Right lobe of liver (tissue), 6 donors: ENCODE measurements at places on chromosomes 11 and 22. TPM values are rescaled to one million over a fixed set of nuclear protein-coding genes. Genes with fewer than 3 reads are reported as not detected.

Gene RASGRP2
- 8.1 TPM for total RNA-seq

Gene GNAZ
- 0.20 TPM for total RNA-seq

Gene P4HA3
- 2.1 TPM for total RNA-seq

Gene DGAT2
- total RNA-seq, result 106 TPM

Gene OR2AG1
- total RNA-seq, result not detected

Gene RAC2
- total RNA-seq, result 6.2 TPM

Gene TMEM191B
- total RNA-seq, result 0.88 TPM

Gene OR51B5
- 0.42 TPM for total RNA-seq

Gene SDHD
- 136 TPM for total RNA-seq

DNA sequence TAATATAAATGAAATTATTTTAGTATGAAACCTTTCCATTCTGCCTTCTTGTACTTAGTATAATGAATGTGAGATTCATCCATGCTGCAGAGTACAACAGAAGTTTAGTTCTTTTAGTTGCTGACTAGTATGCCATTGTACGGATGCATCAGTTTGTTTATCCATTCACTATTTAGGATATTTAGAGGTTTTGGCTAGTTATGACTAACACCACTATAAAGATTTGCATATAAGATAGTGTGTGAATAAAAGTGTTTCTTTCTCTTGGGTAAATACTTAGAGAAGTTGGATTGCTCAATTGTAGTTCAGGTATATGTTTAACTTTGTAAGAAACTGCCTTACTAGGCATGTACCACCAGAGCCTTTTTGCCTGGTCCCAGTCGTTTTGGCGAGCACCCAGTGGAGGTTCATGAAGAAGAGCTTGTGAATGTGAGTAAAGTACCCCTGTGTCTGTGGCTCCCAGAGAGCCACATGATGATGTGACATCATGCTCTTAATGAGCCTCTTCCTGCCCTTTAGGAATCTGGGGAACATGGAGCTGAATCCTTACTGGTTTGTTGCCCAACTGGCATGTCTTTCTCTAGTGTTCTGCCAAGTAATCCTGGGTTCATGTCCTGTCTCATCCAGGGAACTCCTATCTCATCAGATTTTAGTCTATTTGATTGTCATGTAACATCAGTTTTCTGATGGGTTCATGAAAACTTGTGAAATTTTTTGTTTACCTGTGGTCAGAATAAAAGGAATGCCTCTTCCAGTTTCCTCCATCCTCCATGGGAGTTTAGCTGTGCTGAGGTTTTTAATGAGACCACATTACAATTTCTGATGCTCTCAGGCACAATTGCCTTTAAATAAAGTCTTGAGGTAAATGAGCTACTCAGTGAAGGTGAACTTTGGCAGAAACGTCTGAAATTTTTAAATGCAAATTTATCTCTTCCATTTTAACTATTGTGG lies 234.8 kb downstream of the CASP12 start:
- no peak for DNase-seq

- no peak for DNase-seq
Measured at GRCh38 chr11:72141066-72141465, 5.5 kb downstream of the FOLR3 start.

GRCh38 chr11:67611165-67611564 lies 4.4 kb downstream of the NDUFV1 start:
- DNase-seq, result no peak

DNA sequence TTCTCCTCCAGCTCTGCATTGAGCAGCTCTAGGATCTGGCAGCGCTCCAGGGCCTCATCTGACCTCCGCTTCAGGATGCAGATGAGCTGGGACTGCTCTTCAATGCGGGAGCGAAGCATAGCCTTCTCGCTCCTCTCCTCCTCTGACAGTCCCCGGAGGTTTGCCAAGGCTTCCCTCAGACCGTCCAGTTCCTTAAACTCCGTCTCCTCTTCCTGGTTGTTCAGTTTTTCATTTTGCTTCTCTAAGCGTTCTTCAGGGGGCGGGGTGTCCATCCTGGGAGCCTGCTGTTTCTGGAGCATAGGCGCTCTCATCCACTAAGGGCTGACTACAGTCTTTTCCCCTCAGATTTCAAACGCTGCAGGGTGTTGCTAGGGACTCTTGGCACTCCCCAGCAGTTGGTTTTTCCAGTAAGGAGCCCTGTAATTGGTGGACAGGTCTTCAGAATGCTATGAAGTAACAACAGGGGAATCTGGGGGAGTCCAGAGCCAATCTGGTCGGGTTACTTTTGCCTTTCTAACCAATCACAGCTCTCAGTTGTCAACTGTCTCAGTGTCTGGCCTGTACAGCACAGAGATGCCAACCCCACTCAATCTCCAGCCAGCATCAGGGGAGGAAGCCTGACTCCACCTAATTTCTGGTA lies at the start of gene CCDC89:
Gene CCDC89 (minus strand): TSS at position 376 of the 640 bp plus-strand sequence. CDS start 65 bp downstream, at position 311.
- peak; percentile 59 for DNase-seq

DNA sequence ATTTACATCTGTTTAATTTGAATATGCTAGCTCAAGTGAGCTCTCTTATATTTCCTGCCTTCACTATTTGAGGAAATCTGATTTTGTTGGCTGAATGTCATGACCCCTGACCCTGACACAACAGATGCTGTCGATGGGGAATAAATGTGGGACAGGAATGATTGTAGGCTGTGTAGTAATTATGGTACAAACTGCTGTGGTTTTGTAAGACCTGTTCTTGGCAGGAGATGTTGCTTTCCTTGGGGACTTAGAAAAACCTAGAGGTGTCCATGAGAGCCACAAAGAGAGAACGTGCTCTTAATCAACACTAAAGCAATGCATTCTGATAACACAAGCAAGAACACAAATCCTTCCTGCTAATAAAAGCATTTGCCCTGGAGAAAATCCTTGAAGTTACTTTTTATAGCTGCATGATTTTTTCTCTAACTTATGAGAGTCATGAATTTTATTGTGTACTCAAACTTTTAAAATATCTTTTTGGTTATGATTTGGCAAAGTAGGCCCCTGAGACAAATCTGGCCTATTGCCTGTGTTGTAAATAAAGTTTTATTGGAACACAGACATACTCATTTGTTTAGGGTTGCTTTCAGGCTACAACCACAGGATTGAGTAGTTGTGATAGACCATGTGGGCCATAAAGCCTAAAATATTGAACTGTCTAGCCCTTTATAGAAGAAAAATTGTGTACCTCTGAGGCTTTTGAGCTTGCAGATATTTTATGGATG lies 90.2 kb downstream of the DDX10 start:
- DNase-seq, result no peak

DNA sequence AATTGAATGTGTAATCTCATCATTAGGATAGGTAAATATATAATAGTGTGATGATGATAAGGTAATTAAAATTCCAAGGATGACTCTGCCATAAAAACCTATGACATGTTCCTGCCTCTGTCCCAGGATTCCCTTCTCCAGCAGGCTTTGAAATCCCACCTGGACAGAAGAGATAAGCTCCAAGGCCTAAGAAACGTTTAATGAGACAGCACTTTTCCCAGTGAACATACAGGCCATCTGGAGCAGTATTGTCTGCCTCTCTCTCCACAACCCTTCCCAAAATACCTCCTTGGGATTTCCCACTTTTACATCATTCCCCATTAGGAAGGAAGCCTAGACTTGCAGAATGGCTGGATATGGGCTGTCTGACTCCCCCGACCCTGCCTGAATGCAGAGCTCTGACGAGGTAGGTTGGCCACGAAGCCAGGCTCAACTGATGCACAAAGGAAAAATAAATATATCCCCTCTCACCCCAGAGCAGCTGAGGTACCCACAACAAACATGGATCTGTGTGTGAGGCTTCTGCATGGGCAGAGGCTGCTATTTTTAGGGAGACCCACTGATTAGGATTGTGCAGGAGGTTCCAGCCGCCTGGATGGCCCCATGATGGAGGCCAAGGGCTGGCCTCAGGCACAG lies 71.0 kb downstream of the TMPRSS5 start:
- no peak for DNase-seq

DNA sequence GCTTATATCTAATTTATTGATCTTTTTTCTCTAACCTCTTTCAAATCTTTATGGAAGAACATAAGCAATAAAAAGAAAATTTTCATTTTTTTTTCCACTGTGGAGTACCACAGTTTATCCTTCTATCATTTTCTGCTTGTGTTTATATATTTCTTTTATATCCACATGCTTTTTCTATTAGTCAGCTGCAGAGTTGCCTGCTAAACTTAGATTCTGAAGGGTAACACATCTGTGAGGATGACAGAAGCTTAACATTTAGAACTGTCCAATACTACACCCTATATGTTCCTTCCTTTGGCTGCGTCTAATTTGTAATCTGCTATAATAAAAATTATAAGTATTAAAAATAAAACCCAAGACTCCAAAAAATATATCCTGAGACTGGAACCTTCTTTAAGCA lies 20.8 kb downstream of the CCDC90B start:
- DNase-seq, result no peak

DNA sequence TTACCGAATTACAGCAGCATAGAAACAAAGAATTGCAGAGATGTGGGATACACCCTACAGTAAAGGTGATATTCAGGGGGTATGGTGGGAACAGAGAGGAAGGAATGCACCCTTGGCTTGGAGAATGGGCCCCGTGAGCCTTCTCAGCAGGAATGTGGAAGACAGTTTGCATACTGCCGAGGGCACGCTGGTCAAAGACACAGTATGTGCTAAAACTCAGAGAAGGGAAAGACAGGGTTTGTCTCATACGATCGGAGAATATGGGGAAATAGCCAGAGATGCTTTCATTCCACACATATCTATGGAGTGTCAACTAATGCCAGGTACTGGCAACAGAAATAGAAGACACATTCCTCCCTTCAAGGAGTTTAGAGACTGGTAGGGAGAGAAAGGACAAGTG lies 36.9 kb downstream of the UBASH3B start:
- DNase-seq, result no peak

GRCh38 chr11:10443152-10443551 lies 11.9 kb upstream of the AMPD3 start:
- no peak for DNase-seq

DNA sequence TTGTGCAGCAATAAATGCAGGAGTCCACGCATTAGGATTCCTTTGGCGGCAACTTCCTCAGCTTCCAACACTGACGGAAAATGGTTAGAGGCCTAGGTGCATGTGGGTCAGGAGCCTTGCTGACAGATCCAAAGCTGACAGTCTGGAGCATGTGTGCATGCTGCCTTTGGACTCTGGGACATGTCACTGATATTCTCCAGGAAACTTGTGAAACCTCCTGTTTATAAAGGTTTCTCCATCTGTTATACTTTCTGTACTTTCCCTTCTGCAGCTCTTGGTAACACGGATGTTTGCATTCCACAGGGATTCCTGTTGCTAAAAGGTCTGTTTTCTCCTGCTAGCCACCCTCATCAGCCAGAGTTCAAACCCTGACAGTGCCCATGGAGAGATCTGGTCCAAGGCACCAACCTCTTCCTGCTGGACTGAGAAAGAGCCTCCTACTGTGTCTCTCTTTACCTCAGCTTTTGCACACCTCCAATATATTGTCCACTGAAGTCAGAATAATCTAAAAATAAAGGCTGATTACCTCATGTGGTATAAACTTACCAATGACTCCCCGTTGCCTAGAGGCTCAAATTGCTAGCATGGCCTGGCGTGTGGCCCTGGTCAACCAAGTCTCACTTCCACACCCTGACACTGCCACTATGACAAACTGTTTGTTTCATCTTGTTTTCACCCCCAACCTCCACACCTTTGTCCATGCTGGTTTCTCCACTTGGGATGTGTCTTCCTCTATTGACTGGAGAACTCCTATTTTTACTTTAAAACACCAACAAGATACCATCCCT lies 31.1 kb upstream of the LYVE1 start:
- DNase-seq, result no peak

GRCh38 chr22:25569983-25570382 lies 5.5 kb downstream of the GRK3 start:
- no peak for DNase-seq

- DNase-seq, result peak; percentile 73
Measured at GRCh38 chr11:119206511-119207414, 624 bp downstream of the CBL start.

DNA sequence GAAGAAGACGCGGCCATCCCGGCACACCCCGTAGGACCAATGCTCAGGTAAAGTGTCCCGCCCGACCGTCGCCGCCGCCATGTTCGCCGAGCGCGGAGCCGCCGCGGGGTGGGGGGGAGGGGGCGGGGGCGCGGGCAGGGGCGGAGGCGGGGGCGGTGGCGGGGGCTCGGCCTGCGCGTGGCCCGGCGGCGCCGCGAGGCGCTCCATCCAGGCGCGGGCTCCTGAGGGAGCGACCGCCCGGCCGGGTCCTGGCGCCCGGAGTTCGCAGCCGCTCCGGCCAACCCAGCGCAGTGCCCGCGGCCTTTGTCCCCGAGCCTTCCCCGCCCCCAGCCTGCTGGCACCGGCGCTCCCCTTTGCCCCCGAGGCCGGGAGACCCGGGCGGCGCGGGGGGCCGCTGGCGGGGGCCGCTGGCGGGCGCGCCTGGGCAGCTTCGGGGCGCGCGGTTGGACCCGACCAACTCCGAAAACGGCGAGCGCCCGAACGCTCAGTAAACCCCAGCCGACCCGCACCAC lies at the start of gene PLEKHA7:
Gene PLEKHA7 (minus strand): TSS at position 94 of the 512 bp plus-strand sequence. CDS start 13 bp downstream, at position 81.
- DNase-seq, result peak; percentile 76

- peak; percentile 99 for DNase-seq
Measured at GRCh38 chr11:65117206-65118096, at the start of gene ZNHIT2. Gene ZNHIT2 (minus strand): TSS chr11:65117701. CDS start chr11:65117653, 48 bp downstream.

DNA sequence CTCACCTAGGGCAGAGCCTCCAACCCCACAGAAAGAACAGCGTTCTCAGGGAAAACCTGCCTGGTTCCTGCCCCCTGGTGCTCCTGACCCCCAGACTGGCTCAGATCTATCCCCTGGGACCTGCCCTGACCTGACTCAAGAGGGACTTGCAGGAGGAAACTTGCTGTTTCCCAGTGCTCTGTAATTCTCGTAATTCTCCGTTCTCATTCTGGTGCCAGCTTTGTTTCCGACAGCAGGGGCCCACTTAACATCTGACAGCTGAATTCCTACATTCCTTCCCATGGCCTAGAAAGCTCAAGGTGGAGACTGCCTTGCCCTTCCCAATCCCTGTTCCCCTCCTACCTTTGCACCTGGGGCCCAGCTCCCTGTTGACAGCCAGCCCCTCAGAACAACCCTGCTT lies 12.5 kb upstream of the CSF2RB start:
- no peak for DNase-seq

DNA sequence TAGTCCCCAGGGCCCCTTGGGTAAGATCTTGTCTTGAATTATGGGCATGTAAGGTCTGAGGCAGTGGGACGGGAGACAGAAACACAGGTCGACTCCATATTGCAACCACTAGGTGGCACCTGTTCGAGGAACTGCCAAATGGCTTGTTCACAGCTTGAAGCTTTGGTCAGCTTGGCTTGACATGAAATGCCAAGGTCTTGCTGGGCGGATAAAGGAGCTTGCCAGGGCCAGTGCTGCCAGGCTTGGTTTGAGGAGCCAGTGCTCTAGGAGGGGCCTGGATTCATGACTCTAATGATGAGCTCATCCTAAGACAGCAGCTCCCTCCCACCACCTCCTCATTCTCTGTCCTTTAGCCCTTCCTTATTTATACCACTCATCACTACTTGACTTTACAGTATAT lies 11.9 kb upstream of the NRIP3 start:
- peak; percentile 71 for DNase-seq
